Adrenal gland (tissue), 19 donors: ENCODE measurements at places on chromosomes 1 and 21. TPM values are rescaled to one million over a fixed set of nuclear protein-coding genes. Genes with fewer than 3 reads are reported as not detected.

GRCh38 chr1:77513839-77514763, 168.4 kb downstream of the ZZZ3 start:
- no peaks in the 10 kb centered on the region for H3K36me3 ChIP-seq
- no peak overlapping the region for H3K4me3 ChIP-seq
- no peaks in the 10 kb centered on the region for H3K27me3 ChIP-seq
- H3K27ac ChIP-seq: no peak overlapping the region
- DNase-seq: no peak

The ANGPTL1 gene
- 79.9 TPM for total RNA-seq

- no peak overlapping the region for H3K27ac ChIP-seq
- peak; percentile 34 for DNase-seq
- H3K27me3 ChIP-seq: no peaks in the 10 kb centered on the region
- H3K36me3 ChIP-seq: no peaks in the 10 kb centered on the region
- H3K4me3 ChIP-seq: no peak overlapping the region
Measured at GRCh38 chr21:15204970-15205286, 140.1 kb upstream of the NRIP1 start.

GRCh38 chr1:85189120-85189519, 11.7 kb downstream of the SYDE2 start:
- no peaks in the 10 kb centered on the region for H3K36me3 ChIP-seq
- no peaks in the 10 kb centered on the region for H3K4me1 ChIP-seq
- no peak for DNase-seq
- H3K4me3 ChIP-seq: no peak overlapping the region
- no peaks in the 10 kb centered on the region for H3K27me3 ChIP-seq

DNA sequence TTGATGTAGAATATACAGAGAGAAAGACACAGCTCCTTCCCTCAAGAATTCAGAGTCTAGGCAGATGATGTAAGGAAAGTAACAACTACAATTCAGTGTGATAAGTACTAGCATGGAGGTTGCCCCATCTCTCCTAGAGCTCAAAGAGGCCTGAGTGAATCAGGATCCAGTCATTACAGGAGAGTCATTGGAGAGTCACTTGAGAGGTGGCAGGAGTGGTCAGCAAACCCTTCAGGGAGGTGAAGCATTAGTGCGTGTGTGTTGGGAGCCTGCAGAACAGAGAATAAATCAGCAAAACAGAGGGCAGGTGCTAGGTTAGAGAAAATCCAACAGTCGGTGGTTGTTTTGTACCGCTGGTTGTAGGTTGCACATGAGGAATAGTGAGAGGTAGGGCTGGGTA, 46.1 kb downstream of the GRIK1 start:
- DNase-seq: no peak
- H3K27ac ChIP-seq: no peak overlapping the region
- no peaks in the 10 kb centered on the region for H3K36me3 ChIP-seq
- no peaks in the 10 kb centered on the region for H3K4me1 ChIP-seq

DNA sequence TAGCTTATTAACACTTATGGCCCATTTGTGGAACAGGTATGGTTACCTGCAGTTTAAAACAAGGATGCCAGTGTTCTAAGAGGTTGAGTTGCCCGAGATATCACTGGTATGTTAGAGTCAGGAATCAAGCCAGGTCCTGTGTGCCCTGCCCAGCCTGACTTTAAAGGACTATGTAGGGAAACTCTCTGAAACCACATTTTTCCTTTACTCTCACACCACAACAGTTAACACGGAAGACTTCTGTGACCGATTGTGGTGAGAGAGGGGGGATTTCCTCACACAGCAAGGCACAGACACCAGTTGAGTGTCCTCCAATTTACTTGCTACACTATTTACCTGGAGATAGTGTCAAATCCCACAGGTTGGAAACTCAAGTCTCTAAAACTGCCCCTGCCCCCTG, 47.8 kb downstream of the UCK2 start:
- H3K4me3 ChIP-seq: no peak overlapping the region
- no peak overlapping the region for H3K27ac ChIP-seq
- no peaks in the 10 kb centered on the region for H3K4me1 ChIP-seq
- H3K27me3 ChIP-seq: no peaks in the 10 kb centered on the region
- no peak for DNase-seq

The ATP1A4 gene
- not detected for total RNA-seq

The CASP9 gene
- 21.2 TPM for total RNA-seq

DNA sequence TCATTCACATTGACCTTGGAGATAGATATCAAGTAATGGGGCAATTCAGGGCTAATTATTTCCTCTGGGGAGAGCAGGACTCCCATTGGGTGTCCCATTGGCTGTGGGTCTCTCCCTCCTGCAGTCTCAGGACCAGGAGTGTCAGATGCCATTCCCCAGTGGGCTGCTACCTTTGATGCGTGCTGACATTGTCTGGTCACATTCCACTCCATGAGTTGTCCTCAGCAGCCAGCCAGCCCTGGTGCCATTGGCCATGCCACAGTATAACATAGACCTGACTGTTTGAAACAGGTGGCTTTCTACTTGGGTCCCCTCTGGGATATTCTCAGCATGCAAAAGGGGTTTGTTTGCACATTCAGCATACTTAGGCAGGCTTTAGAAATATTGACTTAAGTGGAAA, 118.5 kb downstream of the MRPS6 start:
- no peaks in the 10 kb centered on the region for H3K4me1 ChIP-seq
- no peak for DNase-seq
- no peak overlapping the region for H3K4me3 ChIP-seq
- H3K36me3 ChIP-seq: no peaks in the 10 kb centered on the region
- H3K27ac ChIP-seq: no peak overlapping the region
- H3K27me3 ChIP-seq: no peaks in the 10 kb centered on the region

DNA sequence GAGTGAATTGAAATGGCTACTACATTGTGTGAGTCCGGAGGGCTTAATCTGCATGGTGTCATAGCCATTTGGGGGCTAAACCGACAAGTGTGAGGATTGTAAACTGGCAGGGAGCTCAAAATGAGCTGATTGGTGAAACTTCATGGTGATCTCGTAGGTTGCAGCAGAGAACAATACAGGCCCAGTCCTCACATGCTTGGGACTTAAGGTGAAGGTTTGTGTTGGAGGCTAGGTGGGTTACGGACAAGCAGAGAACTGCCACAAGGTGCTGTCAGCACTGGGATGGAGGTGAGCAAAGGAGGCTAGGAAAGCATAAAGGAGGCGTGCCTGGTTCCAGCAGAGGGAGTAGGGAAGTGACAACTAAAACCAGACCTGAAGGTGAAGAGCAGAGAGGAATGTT, 9.4 kb downstream of the PGM1 start:
- no peak for DNase-seq
- H3K27me3 ChIP-seq: no peaks in the 10 kb centered on the region
- H3K4me1 ChIP-seq: no peaks in the 10 kb centered on the region
- no peak overlapping the region for H3K27ac ChIP-seq

- H3K4me1 ChIP-seq: no peaks in the 10 kb centered on the region
- no peak overlapping the region for H3K4me3 ChIP-seq
- H3K27ac ChIP-seq: peak overlapping the region; percentile 1
- no peaks in the 10 kb centered on the region for H3K36me3 ChIP-seq
Measured at GRCh38 chr1:169207797-169208520, 101.5 kb downstream of the ATP1B1 start.

GRCh38 chr1:111843177-111843576, 87.5 kb downstream of the DDX20 start:
- DNase-seq: no peak
- no peak overlapping the region for H3K27ac ChIP-seq
- H3K36me3 ChIP-seq: no peaks in the 10 kb centered on the region
- H3K4me3 ChIP-seq: no peak overlapping the region
- H3K4me1 ChIP-seq: no peaks in the 10 kb centered on the region

DNA sequence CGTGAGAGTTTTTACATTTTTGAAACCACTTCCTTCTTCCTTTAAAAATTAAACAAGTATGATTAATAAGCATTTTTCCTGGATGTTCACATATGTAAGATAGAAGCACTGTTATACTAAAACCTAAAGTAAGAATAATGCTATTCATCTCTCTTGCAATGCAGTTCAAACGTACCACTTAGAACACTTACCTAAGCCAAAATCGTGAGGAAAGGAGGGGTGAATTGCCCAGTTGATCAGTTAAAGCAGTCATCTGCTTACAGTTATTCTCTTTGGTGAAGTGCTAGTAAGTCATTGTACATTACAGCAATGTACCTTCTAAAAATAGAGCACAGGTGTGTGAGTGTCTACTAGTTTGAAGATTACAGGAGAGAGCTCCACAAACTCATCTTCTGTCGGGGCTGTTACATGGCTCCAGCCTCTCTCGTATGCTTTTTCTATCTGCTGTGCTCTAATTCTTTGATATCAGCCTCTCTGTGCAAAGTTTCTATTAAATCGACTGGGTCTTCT, 3.4 kb downstream of the NCAM2 start:
- no peak overlapping the region for H3K4me3 ChIP-seq
- DNase-seq: no peak
- no peaks in the 10 kb centered on the region for H3K27me3 ChIP-seq

GRCh38 chr1:88149686-88150085, 534.4 kb upstream of the PKN2 start:
- no peaks in the 10 kb centered on the region for H3K27me3 ChIP-seq
- H3K27ac ChIP-seq: no peak overlapping the region
- H3K4me1 ChIP-seq: no peaks in the 10 kb centered on the region
- no peak overlapping the region for H3K4me3 ChIP-seq

The IL20 gene
- not detected for total RNA-seq

The TMEM125 gene
- 0.14 TPM for total RNA-seq

DNA sequence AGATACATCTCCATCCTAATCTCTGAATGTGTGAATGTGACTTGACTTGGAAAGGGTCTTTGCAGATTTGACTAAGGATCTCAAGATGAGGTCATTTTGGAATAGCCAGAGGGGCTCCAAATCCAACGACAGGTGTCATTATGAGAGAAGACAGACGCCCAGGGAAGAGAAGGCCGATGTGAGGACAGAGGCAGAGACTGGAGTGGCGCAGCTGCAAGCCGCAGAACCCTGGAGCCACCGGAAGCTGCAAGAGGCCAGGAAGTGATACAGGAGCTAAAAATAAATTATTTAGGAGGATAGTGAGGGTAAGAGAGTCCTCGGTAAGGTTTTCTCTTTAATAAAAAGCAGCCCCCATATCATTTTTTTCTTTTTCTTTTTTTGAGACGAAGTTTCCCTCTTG, 9.7 kb upstream of the AADACL4 start:
- no peaks in the 10 kb centered on the region for H3K4me1 ChIP-seq
- no peak overlapping the region for H3K4me3 ChIP-seq
- no peak overlapping the region for H3K27ac ChIP-seq

GRCh38 chr1:48777219-48777895, 666 bp upstream of the BEND5 start:
- peak; percentile 12 for DNase-seq
- H3K4me3 ChIP-seq: no peak overlapping the region
- H3K36me3 ChIP-seq: no peaks in the 10 kb centered on the region
- peaks cover 18% of the 10 kb centered on the region for H3K4me1 ChIP-seq
- no peak overlapping the region for H3K27ac ChIP-seq

GRCh38 chr21:28333578-28334075, 659.0 kb downstream of the LTN1 start:
- H3K4me3 ChIP-seq: no peak overlapping the region
- no peak overlapping the region for H3K27ac ChIP-seq
- no peaks in the 10 kb centered on the region for H3K36me3 ChIP-seq

DNA sequence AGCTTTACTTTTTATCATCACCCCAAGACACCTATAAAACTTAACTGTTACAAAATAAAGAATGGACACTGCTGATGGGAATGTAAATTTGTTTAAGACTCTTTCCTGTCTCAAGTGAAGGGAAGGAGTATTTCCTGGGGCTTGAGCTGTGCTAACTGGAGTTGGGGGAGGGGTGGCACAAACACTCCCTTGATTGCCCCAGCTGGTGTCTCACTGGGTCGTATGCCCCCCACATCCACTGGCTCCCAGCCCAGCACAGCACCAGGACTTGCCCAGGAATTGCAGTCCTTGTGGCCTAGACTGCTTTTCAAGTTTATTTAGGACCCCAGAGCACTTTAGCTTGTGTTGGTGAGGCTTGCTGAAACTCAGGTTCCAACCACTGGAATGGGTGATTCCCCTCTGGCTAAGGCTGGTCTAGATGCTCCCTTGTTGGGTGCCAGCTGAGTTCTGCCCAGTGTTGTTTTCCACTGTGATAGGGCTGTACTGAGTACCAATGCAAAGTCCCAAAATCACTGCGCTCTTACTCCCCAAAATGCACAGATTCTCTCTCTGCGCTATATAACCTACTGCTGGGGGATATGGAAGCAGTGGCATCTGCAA, 49.1 kb upstream of the DR1 start:
- H3K27me3 ChIP-seq: no peaks in the 10 kb centered on the region
- no peaks in the 10 kb centered on the region for H3K4me1 ChIP-seq
- no peak overlapping the region for H3K4me3 ChIP-seq
- H3K36me3 ChIP-seq: no peaks in the 10 kb centered on the region

DNA sequence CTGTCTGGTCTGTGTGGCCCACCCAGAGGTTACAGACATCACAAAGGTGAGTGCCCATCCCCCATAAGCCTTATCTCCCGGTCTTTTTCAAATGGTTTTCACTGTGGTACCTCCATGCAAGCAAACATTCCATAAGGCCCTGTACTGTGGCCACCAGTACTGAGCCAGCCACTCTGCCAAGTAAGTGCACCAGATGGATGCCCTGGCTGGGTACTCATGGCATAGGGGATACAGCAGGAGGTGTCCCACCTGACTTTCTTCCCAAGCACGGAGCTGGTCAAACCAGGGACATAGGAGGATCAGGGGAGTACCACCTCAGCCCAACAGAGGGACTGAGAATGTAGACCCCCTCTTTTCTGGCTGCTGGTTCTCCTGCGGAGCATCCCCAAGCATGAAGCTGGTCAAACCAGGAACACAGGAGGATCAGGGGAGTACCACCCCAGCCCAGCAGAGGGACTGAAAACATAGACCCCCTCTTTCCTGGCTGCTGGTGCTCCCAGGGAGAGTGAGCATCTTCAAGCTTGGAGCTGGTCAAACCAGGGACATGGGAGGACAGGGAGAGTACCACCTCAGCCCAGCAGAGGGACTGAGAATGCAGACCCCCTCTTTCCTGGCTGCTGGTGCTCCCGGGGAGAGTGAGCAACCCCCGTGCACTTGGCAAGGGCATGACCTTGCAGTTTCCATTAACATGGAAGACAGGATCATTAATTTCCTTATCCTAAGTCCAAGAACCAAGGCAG, 81.8 kb upstream of the KLHDC7A start:
- H3K4me1 ChIP-seq: no peaks in the 10 kb centered on the region
- H3K36me3 ChIP-seq: no peaks in the 10 kb centered on the region
- no peak overlapping the region for H3K4me3 ChIP-seq
- no peak for DNase-seq
- no peak overlapping the region for H3K27ac ChIP-seq
- no peaks in the 10 kb centered on the region for H3K27me3 ChIP-seq

DNA sequence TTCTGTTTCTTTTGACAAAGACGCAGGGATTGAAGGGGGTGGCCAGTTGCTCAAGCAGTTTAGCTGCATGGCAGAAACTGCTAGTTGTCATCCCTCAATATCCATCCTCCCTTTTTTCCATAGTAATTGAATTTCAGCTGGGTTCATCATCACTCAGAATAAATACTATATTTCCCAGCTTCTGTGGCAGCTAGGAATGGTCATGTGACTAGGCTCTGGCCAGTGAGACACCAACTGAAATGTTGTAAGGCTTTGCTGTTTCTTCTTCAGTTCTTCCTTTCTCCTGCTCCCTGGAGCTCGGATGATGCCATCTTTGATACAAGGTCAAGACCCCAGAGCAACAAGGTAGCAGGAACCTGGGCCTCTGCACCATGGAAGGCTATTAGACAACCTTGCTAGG, 61.0 kb downstream of the TMCO4 start:
- DNase-seq: no peak
- peaks cover 6% of the 10 kb centered on the region for H3K4me1 ChIP-seq
- H3K4me3 ChIP-seq: no peak overlapping the region
- H3K27ac ChIP-seq: no peak overlapping the region
- H3K27me3 ChIP-seq: no peaks in the 10 kb centered on the region

- peaks cover 10% of the 10 kb centered on the region for H3K4me1 ChIP-seq
- H3K27me3 ChIP-seq: no peaks in the 10 kb centered on the region
- no peak overlapping the region for H3K4me3 ChIP-seq
- H3K36me3 ChIP-seq: no peaks in the 10 kb centered on the region
- no peak overlapping the region for H3K27ac ChIP-seq
- DNase-seq: no peak
Measured at GRCh38 chr1:225908773-225909172, 15.3 kb downstream of the PYCR2 start.
